Left ventricle myocardium superior (tissue), 1 donor: ENCODE measurements at places on chromosomes 4 and X.

- DNase-seq, result peak; percentile 79
Observed at GRCh38 chr4:88240297-88240714, 44.1 kb downstream of the PPM1K start.

GRCh38 chrX:35841872-35842271 is 43.7 kb downstream of the MAGEB16 start:
- no peak for DNase-seq

DNA sequence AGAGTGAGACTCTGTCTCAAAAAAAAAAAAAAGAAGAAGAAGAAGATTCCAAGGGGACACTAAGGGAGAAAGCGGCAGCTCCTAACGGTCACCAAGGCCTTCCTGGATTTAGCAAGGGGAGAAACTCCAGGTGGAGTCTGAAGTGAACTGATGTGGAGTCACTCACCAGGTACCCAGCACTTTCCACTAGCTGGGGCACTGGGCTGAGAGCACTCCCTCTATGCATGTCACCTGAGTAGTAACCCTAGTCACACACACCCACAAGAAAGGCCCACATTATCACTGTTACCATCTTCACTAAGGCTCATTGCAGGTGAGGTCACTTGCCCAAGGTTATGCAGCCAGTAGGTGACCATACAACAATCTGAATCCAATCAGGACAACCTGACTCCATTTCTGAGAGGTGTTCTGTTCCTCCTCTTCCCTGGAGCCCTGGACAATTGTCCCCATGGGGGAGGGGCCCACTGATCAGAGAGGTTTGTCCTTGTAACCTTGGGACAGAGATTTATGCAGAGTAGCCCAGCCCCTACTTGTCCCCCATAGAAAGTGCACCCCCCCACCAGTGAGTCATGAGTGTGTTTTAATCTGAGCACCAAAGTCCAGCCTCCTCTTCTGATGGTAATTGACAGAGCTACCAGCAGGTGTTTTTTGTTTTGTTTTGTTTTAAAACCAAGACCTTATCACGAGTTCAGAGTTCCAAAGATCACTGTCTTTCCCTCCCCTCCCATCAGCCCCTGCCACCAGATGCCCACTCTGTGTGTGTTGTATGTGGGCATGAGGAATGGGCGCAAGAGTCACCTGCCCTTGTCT is 5.9 kb upstream of the SASH3 start:
- no peak for DNase-seq

DNA sequence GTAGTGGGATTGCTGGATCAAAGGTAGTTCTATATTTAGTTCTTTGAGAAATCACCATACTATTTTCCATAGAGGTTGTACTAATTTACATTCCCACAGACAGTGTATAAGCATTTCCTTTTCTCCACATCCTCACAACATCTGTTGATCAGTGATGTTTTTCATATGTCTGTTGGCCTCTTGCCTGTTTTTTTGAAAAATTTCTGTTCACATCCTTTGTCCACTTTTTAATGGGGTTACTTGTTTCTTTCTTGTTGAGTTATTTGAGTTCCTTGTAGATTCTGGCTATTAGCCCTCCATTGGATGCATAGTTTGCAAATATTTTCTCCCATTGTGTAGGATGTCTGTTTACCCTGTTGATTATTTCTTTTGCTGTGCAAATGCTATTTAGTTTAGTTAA is 72.6 kb downstream of the STOX2 start:
- DNase-seq, result no peak

- DNase-seq, result no peak
Observed at GRCh38 chrX:155148724-155149537, 67.3 kb upstream of the VBP1 start.

- no peak for DNase-seq
Observed at GRCh38 chrX:24692305-24692704, 1.4 kb upstream of the POLA1 start.
